Dermis blood vessel endothelial cell (primary cell): ENCODE measurements at places on chromosomes 3 and 15. TPM values are rescaled to one million over a fixed set of nuclear protein-coding genes. Genes with fewer than 3 reads are reported as not detected.

GRCh38 chr3:17039594-17039993 is 154.8 kb downstream of the PLCL2 start:
- peak; percentile 87 for DNase-seq

Gene PXYLP1
- total RNA-seq = 0.34 and 0.56 TPM in 2 replicates

DNA sequence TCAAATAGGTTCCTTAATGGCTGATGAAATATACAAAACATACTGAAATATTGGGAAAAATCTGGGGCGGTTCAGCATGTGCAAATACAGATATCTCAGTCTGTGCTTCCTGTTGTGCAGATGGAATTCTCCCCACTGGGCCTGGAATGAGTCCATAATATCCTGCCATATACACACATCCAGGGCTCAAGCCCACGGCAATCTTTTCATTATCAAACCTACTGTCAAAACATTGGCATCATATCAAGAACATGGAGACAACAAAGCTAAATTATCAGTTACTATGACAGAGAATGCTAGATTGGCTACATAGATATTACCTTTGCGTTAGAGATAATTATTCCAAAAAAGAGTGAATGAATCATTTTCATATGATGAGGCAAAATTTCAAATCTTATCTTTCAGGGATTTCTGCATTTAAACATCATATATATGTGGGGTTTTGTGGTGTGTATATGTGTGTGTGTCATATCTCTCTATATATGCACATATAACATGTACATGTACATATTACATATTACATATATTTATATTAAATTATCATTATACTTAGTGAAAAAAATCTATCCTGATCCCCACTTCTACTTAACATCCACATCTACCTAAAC is 713.3 kb downstream of the GBE1 start:
- no peak for DNase-seq

Gene RPL39L
- total RNA-seq = 9.7 and 14.6 TPM in 2 replicates

DNA sequence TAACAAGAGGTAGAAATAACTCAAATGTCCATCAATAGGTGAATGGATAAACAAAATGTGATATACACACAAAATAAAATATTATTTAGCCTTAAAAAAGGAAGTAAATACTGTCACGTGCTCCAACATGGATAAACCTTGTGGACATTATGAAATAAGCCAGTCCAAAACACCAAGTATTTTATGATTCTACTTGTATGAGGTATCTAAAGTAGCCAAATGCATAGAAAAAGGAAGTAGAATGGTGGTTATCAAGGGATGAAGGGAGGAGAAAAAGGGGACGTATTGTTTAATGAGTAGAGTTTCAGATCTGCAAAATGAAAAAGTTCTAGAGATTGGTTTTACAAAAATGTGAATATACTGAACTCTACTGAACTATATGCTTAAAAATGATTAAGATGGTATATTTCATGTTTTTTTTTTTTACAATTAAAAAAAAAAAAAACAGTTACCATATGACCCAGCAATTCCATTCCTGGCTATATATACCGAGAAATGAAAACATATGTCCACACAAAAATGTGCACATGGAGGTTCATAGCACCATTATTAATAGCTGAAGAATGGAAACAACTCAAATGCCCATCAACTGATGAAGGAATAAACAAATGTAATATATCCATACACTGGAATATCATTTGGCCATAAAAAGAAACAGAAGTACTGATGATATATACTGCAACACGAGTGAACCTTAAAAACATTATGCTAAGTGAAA is 29.1 kb upstream of the MAP6D1 start:
- no peak for DNase-seq
